ENCODE measurements at places on chromosomes 16 and 17.

GRCh38 chr16:46629331-46630219 lies 8.4 kb upstream of the SHCBP1 start:
- H3K4me1 ChIP-seq: no peaks in the 10 kb centered on the region
- no peaks in the 10 kb centered on the region for H3K36me3 ChIP-seq
- DNase-seq: no peak

DNA sequence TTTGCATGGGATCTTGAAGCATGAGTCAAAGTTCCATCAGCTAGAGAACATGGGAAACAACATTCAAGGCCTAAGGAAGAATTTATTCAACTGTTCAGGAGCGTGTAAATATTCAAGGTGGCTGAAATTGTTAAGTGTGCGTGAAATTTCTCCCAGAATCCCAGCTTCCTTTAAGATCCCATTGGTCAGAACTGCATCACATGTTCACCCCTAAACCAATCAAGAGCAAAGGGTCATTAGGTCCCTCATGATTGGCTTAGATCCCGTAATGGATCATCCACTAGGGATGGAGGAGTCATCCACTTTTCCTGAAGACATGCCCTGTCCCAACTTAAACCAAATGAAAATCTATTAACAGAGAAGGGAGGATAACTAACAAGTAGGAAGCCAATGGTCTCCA lies 201.6 kb downstream of the TMEM114 start:
- H3K36me3 ChIP-seq: no peaks in the 10 kb centered on the region
- H3K27ac ChIP-seq: no peak overlapping the region
- no peaks in the 10 kb centered on the region for H3K4me1 ChIP-seq
- H3K4me3 ChIP-seq: no peak overlapping the region
- no peak for DNase-seq

DNA sequence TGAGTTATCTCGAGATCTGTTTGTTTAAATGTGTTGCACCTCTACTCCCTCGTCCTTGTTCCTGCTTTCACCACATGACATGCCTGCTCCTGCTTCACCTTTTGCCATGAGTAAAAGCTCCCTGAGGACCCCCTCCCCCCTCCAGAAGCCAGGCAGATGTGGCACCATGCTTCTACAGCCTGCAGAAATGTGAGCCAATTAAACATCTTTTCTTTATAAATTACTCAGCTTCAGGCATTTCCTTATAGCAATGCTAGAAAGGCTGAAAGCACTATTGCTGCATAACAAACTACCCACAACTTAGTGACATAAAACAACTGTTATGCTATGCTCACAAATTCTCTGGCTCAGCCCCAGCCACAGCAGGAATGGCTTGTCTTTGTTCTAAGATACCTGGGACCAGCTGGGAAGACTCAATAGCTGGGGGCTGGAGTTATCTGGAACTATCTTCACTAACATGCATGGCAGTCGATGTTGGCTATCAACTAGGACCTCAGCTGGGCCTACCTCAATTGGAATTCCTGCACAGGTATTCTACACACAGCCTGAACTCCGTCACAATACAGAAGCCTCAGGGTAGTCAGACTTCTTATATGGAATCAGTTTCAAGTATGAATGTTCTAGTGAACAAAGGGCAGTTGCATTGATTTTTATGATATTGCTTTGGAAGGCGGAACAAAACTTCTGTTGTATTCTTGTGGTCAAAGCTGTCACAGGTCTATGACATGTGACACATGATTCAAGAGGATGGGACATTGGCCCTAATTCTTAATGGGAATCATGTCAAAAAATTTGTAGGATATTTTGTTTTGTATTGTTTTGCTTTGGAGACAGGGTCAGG lies 186.0 kb upstream of the PIRT start:
- no peak overlapping the region for H3K27ac ChIP-seq
- no peak overlapping the region for H3K4me3 ChIP-seq
- H3K36me3 ChIP-seq: no peaks in the 10 kb centered on the region
- DNase-seq: no peak
- no peaks in the 10 kb centered on the region for H3K4me1 ChIP-seq

DNA sequence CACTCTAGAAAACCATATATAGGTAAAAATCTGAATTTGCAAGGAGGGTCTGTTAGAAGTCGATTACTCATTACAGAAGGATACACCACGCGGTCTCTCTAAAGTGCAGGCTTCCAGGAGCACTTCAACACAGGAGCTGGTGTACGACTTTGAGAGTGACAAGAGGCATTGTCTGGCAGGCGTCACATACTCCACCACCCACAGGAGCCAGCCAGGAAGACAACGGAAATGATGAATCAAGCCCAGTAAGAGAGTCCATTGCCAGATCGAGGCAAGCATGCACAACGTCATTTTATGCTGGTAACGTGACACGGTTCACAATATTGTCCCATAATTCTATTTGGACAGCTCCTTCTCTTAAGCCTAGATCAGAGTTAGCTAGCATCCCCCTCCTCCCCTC lies 15.0 kb upstream of the CACNG4 start:
- no peak for DNase-seq
- peaks cover 11% of the 10 kb centered on the region for H3K4me1 ChIP-seq
- peaks cover 38% of the 10 kb centered on the region for H3K27me3 ChIP-seq

- no peak overlapping the region for H3K4me3 ChIP-seq
- no peak overlapping the region for H3K27ac ChIP-seq
- peaks cover 88% of the 10 kb centered on the region for H3K36me3 ChIP-seq
- no peak for DNase-seq
- no peaks in the 10 kb centered on the region for H3K27me3 ChIP-seq
Measured at GRCh38 chr16:74951681-74952080, 33.2 kb downstream of the WDR59 start.

DNA sequence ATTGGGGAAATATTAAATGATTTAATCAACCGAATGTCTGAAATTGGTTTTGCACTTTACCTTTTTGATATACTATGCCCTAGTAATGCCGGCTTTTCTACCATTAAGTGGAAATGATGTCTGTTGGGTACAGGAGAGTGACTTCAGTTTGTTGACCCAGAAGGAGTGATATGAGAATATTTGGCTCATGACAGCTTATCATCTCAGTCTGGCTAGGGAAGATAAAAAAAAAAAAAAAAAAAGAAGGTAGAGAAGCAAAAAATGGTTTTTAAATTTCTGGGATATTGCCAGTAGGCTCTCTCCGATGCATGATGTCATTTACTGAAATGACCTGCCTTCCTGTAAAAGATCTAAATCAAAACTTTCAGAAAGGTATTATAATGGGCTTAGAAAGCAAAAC lies 69.0 kb downstream of the CNTNAP4 start:
- H3K36me3 ChIP-seq: no peaks in the 10 kb centered on the region
- H3K27me3 ChIP-seq: no peaks in the 10 kb centered on the region
- no peaks in the 10 kb centered on the region for H3K4me1 ChIP-seq
- DNase-seq: no peak
- no peak overlapping the region for H3K4me3 ChIP-seq

- H3K4me1 ChIP-seq: peaks cover 13% of the 10 kb centered on the region
- H3K4me3 ChIP-seq: no peak overlapping the region
- no peaks in the 10 kb centered on the region for H3K27me3 ChIP-seq
Measured at GRCh38 chr17:9350080-9350479, 225.5 kb downstream of the STX8 start.
